Fibroblast of lung (primary cell): ENCODE measurements at places on chromosomes 5 and 9. TPM values are rescaled to one million over a fixed set of nuclear protein-coding genes. Genes with fewer than 3 reads are reported as not detected.

SH3PXD2B gene
- total RNA-seq = 21.1 and 23.9 TPM in 2 replicates

IFNB1 gene
- under 0.01 and 0.17 TPM in 2 replicates for total RNA-seq

DPYSL3 gene
- total RNA-seq = 135 and 206 TPM in 2 replicates

SMIM33 gene
- total RNA-seq = not detected in 2 replicates

CCL27 gene
- 0.26 TPM in 1 of 2 replicates, not detected in the other for total RNA-seq

WDR31 gene
- 3.1 and 4.0 TPM in 2 replicates for total RNA-seq

GABBR2 gene
- total RNA-seq = under 0.01 and 0.33 TPM in 2 replicates

SH3GL2 gene
- total RNA-seq = under 0.01 and 0.17 TPM in 2 replicates

SLC25A48 gene
- total RNA-seq = not detected in 2 replicates

GCNT4 gene
- total RNA-seq = 1.8 and 3.6 TPM in 2 replicates

OR1Q1 gene
- total RNA-seq = not detected in 2 replicates

LEAP2 gene
- total RNA-seq = 0.26 and 0.33 TPM in 2 replicates

NEUROG1 gene
- not detected in 2 replicates for total RNA-seq

ADGRD2 gene
- not detected in 2 replicates for total RNA-seq

SAP30L gene
- total RNA-seq = 25.9 and 26.6 TPM in 2 replicates

PCDHA11 gene
- 0.51 and 0.66 TPM in 2 replicates for total RNA-seq

CCIN gene
- total RNA-seq = 1.0 and 1.3 TPM in 2 replicates

ORM1 gene
- not detected in 2 replicates for total RNA-seq

SPINK4 gene
- total RNA-seq = not detected in 2 replicates

SPATA31A3 gene
- total RNA-seq = not detected in 2 replicates

DMRTA1 gene
- total RNA-seq = 0.26 and 0.83 TPM in 2 replicates

ALDH1A1 gene
- total RNA-seq = 45.2 and 46.1 TPM in 2 replicates

LHX3 gene
- total RNA-seq = not detected in 2 replicates

SPOCK1 gene
- total RNA-seq = 11.1 and 30.3 TPM in 2 replicates

BHMT2 gene
- total RNA-seq = 10.3 and 20.3 TPM in 2 replicates

GARIN3 gene
- total RNA-seq = not detected in 2 replicates

PLAC8L1 gene
- total RNA-seq = not detected in 2 replicates

IFNA13 gene
- total RNA-seq = not detected in 2 replicates

TRIM7 gene
- 2.3 and 7.3 TPM in 2 replicates for total RNA-seq

CATSPER3 gene
- under 0.01 and 0.17 TPM in 2 replicates for total RNA-seq

TNC gene
- total RNA-seq = 457 and 560 TPM in 2 replicates

SLC24A2 gene
- under 0.01 TPM in 2 replicates for total RNA-seq

FOXI1 gene
- total RNA-seq = not detected in 2 replicates

DMRT1 gene
- not detected in 2 replicates for total RNA-seq

CTSV gene
- total RNA-seq = under 0.01 and 0.66 TPM in 2 replicates

PCDHB14 gene
- total RNA-seq = 0.77 and 1.7 TPM in 2 replicates

NR2F1-AS1 gene
- 33.6 and 44.6 TPM in 2 replicates for total RNA-seq

CER1 gene
- not detected in 2 replicates for total RNA-seq

LTC4S gene
- 0.83 and 4.1 TPM in 2 replicates for total RNA-seq

IFNA7 gene
- total RNA-seq = not detected in 2 replicates

TTC16 gene
- under 0.01 TPM in 2 replicates for total RNA-seq

CERCAM gene
- total RNA-seq = 44.9 and 64.2 TPM in 2 replicates
